Fibroblast of the aortic adventitia (primary cell): ENCODE measurements at places on chromosomes 16 and 17. TPM values are rescaled to one million over a fixed set of nuclear protein-coding genes. Genes with fewer than 3 reads are reported as not detected.

- DNase-seq, result peak; percentile 32
Measured at GRCh38 chr17:30554839-30555751, 77.9 kb downstream of the GOSR1 start.

- DNase-seq, result no peak
Measured at GRCh38 chr17:29060475-29060874, 17.5 kb downstream of the PIPOX start.

SPATA32 gene
- not detected in 2 replicates for total RNA-seq

RNF227 gene
- total RNA-seq, result 2.8 and 27.4 TPM in 2 replicates

CPHXL2 gene
- not detected in 2 replicates for total RNA-seq

SYNGR3 gene
- 0.98 and 1.4 TPM in 2 replicates for total RNA-seq

ELOB gene
- 37.6 and 316 TPM in 2 replicates for total RNA-seq
